ENCODE measurements at places on chromosomes 7 and 10.
A peak's percentile ranks its signal among the peaks of the same experiment; 100 is the strongest.

- peak; percentile 24 for DNase-seq
Observed at GRCh38 chr7:127922656-127923055, 108.6 kb downstream of the LRRC4 start.

DNA sequence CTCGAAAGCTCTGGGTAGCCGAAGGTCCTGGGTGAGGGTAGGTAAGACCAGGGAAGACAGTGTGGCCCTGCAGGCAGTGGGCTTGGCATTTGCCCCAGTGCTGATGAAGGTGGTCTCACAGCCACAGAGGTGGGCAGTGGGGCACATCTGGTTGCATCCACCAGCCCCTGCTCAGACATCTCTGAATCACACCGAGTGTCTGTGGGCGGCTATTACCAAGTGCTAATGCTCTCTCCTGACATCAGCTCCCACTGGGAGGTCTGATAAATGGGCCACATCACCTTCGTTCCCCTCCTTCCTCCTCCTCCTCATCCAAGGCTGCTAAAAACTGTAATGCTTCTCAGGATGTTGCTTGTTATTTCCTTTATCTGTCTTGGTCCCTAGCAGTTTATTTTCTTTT, 330.9 kb upstream of the COBL start:
- DNase-seq = no peak

DNA sequence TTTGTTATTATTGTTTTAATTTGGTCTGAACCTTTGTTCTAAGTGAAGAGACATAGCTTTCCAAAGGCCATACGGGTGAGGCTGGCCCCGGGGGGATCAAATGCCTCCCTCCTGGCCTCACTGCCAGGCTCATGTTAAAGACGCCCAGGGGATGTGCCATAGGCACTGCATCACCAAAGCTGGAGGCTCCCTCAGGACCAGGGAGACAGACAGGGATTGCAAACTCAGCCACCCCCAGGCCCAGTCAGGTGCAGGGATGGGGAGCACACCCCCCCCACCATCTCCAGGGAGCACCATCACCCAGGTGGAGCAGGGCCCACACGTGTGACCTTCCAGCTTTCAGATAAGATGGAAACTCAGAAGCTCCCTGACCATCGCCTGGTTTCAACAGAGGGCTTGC, 96.0 kb upstream of the DNAAF5 start:
- no peak for DNase-seq

GRCh38 chr7:100465702-100466311, 1.7 kb upstream of the SPACDR start:
- peak; percentile 93 for DNase-seq

DNA sequence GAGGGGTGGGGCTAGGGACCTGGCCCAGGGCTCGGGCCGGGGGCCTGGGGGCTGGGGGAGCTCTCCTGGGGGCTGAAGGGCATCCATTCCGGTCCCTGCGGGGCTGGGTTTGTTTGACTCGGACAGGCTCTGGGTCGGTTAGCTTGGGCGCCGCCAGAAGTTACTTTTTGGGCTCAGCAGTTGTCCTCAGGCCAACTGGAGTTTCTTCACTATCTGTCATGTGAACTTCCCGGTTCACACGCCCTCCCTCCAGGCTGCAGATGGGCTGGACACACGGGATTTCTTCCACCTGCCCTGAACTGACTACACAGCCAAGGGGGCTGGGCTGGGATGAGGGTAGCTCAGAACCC, 3.8 kb downstream of the SLC4A2 start:
- DNase-seq = no peak

Data from GM03348 (cell line).